ENCODE measurements at places on chromosomes 4 and X.
A peak's percentile ranks its signal among the peaks of the same experiment; 100 is the strongest.

DNA sequence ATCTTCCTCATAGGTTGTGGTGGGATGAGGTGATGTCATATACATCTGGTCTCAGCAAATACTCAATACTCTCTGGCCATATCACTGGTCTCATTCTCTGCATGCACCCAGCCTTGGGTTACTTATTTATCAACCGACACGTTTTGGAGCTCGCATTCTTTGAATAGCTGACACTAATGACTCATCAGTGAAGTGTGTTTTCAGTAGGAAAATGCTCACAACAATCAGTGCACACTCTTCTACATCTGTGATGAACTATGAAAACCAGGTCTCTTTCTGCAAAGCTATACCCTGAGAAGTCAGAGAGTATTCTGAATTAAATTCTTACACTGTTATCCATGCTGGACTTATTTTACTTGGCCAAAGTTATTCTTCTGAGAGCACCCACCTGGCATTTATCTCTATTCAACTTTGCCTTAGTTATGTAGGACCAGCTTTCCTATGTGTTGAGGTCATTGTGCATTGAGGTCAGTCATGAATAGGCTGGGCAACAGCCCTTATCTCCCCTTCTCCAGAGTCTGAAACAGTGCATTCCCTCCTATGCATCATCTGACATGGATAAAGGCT is 58.7 kb upstream of the DHX15 start:
- DNase-seq: no peak

DNA sequence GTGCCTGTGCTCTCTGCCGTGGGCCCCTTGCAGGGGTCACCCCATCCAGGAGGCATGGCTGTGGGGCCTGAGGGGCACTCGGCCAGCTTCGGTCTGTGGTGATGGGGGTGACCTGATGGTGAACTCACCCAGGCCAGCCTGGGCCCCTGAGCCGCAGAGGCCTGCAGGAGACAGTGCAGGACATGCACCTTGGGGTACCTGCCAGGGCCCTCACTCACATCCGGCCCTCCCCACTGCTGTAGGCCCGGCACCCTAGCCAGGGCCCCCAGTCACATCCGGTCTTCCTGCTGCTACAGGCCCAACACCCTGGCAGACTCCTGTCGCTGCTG is 7.3 kb downstream of the CFAP99 start:
- no peak for DNase-seq

DNA sequence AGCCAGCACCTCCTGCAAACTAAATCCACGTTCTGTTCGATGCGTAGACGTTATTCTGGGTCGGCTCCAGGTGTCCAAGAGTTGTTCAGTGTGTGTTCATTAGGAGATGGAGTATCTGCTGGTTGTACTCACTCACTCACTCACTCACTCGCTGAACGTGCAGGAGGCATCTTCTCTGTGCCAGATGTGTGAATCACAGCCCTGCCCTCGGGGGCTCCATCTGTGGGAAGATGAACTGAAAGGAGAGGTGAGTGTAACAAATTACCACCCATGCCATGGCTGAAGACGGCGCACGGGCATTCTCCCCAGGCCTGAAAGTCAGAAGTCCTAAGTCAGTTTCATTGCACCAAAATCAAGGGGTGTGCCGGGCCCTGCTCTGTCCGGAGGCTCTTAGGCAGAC is 16.1 kb downstream of the NSG1 start:
- DNase-seq: no peak

GRCh38 chrX:20361081-20361889 is 94.6 kb upstream of the RPS6KA3 start:
- DNase-seq: peak; percentile 31

DNA sequence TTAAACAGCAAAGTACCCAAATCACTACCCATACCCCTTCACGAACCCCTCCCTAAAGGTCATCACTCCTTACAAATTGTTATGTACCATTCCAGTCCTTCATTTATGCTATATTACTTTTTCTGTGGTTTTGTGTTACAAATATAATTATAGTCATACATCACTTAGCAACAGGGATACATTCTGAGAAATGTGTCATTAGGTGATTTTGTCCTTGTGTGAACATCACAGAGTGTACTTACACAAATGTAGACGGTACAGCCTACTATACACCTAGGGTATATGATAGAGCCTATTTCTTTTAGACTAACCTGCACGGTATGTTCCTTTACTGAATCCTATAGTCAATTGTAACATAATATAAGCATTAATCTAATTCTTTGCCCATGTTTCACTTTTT is 61.9 kb downstream of the ASB9 start:
- DNase-seq: no peak

DNA sequence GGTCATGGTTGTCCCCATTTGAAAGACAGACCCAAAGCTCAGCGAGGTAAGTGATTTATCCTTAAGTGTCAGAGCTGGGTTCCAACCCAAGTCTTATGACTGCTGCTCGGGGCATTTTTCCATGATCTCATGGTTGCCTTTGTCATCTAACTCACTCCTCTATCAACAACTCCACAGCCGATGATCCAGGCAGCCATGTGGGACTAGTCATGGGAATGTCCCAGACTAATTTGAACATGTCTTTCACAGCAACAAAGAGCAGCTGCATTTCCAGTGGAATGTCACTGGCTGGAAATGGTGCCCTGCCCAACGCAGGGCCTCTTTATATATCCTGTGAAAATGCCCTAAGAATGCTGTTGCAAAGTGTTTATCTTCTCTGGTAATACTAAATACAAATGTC is 284.8 kb upstream of the PPARGC1A start:
- no peak for DNase-seq

- no peak for DNase-seq
Observed at GRCh38 chrX:111778591-111778990, 97.4 kb upstream of the TRPC5OS start.

DNA sequence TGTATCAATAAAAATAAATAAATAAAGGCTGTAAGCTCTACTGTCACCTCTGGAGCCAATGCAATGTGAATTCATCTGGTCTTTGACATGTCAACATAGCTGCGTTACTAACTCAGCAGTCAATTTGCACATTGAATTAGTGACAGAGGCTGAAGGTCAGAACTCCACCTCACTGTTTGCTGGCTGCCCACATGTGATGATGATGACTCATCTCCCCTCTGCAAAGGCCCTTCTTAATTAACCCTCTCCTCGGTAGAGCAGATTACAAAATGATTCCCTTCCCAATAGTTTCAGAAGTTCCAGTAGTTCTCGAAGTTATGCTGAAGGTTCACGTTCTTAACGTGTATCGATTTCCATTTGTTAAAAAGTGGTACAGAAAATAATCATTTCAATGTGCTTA is 1626.0 kb upstream of the TENM3 start:
- DNase-seq: no peak

GRCh38 chrX:139008185-139008584 is 296.7 kb upstream of the FGF13 start:
- DNase-seq: no peak

- no peak for DNase-seq
Observed at GRCh38 chrX:11403631-11404030, 110.4 kb downstream of the AMELX start.

- no peak for DNase-seq
Observed at GRCh38 chr4:20017777-20018115, 234.0 kb upstream of the SLIT2 start.

DNA sequence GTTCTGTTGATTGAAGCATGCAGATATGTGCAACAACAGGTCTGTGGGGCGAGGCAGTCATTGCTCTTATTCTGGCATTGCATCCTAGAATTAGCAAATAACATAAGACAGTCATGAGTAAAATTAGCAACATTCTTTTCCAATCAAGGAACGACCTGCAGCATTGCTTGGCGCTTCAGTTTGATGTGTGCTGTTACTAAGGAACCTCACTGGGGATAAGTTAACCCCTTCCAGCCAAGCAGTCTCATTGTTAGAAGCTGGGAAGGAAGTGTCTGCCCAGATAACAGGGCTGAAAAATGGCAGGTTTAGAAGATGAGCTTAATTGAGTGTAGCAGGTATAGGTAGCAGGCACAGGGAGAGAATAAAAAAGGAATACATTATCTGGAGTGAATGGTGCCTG is 55.4 kb downstream of the RBM46 start:
- no peak for DNase-seq

DNA sequence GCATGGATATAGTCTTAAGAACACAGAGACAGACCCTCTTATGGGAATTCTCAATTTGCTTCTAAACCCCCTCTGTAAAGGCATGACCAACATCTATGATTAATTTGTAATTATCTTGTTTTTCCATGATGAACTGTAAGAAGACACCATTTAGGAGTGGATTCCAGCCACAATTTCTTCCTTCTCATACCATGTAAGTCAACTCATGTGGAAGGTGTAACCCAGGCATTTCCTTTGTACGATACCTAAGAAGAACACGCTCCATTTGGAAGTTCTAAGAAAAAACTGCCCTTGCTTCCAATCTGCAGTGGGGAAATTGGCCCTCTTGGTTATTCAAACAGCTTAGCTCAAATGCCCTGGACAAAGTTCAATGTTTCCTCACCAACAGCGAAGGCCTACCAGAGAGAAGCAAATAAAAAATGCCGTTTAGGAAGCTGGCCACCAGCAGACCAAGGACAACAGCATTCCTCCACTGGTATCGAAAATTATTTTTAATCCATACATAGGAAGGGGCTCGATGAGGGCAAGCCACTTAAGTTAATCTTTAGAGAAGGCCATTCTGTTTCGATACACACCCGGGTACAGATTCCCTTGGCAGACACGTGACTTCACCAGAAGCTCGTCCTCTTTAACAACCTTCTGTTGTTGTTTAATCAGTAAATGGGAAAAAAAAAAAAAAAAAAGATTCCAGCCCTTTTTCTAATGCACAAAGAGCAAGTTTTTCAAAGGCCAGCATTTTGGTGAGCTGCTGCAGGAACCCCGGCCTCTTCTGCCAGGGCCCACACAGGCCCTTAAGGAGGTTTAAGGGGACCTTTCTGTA is 2.6 kb downstream of the DHRSX start:
- DNase-seq: no peak
